G401 (cell line): ENCODE measurements at places on chromosomes 1 and 21. TPM values are rescaled to one million over a fixed set of nuclear protein-coding genes. Genes with fewer than 3 reads are reported as not detected.

GRCh38 chr21:25240974-25241373 is 366.3 kb downstream of the MRPL39 start:
- DNase-seq, result no peak

DNA sequence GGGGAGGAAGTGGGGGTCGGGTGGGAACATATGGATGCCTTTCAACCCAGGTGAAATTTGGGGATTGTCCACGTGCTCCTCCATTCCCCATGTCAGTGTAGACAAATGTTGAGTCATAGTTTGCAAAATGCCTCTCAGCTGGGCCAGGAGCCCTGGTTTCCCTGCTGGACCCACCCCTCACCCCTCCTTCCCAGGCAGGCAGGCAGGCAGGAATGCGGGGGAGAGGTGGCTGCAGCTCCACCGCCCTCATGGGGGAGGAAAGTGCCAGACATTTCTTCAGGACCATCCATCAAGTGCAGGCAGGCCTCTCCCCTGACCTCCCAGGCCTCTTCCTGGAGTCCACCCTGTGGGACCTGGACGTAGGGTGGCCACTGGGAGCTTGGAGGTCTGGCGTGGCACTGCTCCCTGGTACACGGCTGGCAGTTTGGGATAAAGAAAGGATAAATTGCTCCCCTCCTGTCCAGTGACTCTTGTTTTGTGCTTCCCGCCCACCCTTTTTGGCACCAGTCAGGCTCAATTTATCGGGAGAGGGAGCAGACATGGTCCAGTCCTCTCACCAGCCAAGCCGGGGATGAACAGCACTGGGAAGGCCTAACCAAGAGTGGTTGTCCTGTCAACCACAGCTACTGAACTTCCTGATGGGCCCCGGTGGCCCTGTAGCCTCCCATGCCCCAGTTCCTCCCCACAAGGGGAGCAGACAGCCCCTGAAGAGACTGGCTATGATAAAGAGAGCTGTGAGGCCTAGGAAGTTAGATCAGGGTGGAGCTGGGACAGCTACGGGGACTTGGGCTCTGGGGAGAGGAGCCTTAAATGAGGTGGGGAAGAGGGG is 18.9 kb downstream of the NPR1 start:
- no peak for DNase-seq

- no peak for DNase-seq
Measured at GRCh38 chr1:93824834-93825233, 54.2 kb downstream of the DNTTIP2 start.

Gene ARHGAP30
- 0.10 TPM in 1 of 2 replicates, not detected in the other for total RNA-seq

- DNase-seq, result no peak
Measured at GRCh38 chr1:43207229-43207853, 35.2 kb downstream of the CFAP57 start.

Gene DPM3
- 83.3 and 104 TPM in 2 replicates for total RNA-seq

DNA sequence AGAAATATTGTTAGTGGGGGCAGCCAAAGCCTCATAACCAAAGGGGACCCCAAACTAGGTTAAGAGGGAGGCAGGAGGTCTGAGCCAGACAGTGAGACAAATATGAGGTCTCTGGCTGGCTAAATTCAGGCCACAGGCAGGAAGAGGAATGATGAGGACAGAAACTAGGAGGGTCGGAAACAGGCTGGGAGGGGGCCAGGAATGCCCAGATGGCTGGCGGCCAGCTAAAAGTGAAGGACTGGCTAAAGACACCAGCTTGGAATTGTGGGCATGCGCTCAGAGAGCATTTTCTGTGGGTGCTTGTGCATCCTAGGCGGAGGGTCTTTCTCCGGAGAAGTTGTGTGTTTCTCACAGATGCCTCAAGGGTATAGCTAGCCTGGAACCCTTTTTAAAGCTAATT is 77.0 kb downstream of the PGM1 start:
- no peak for DNase-seq

GRCh38 chr21:44498280-44499210 is 41.5 kb downstream of the KRTAP10-1 start:
- DNase-seq, result no peak

Gene ALX3
- not detected in 2 replicates for total RNA-seq

DNA sequence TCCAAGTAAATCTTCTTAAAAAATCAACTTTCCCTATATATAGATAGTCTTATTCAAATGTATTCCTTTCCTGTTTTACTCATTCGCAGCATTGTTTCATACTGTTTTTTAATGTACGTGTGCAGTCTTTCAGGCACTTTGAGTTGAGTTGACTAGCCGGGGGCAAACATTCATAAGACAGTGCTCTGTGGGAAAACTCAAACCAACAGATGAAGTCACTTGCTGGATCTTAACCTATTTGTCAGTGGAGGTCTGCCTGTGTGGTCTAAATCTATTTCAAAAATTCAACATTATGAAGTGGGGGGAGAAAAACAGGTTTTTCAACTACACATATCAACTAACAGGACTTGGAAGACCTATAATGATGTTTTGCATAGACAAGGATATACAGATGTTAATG is 6.2 kb downstream of the HSD11B1 start:
- no peak for DNase-seq

Gene OR10K2
- total RNA-seq, result not detected in 2 replicates

DNA sequence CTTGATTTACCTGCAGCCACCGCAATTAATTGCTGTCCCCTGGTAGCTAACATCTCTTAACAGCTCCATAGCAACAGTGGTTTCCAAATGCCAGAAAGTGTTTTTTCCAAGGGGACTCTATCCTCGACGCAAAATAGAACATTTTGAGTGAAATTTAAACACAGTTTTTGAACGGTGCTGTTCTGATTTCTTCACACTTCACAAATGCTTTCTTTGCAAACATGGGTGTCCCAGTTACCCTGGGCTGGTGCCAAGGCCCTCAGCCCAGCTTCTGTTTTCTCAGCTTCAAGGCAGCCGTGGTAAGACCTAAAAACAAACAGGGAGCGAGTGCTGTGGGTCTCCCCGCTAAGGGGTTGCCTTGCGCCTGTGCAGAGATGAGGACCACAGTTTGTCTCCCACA is 147.3 kb upstream of the VAMP3 start:
- no peak for DNase-seq

GRCh38 chr1:170318736-170319135 is 173.0 kb downstream of the NTMT2 start:
- no peak for DNase-seq
